Upper lobe of right lung (tissue), 1 donor: ENCODE measurements at places on chromosomes 12 and 14. TPM values are rescaled to one million over a fixed set of nuclear protein-coding genes. Genes with fewer than 3 reads are reported as not detected.

The NXPH4 gene
- not detected for total RNA-seq

The BCL2L14 gene
- 1.4 TPM for total RNA-seq

The GARIN6 gene
- total RNA-seq: not detected

The KRT79 gene
- 5.4 TPM for total RNA-seq

The KRT71 gene
- not detected for total RNA-seq

The PKP2 gene
- 1.9 TPM for total RNA-seq

The CLIP1 gene
- 108 TPM for total RNA-seq

The MMP17 gene
- 4.1 TPM for total RNA-seq

The HCAR1 gene
- total RNA-seq: 0.20 TPM

The TAS2R43 gene
- total RNA-seq: not detected

The LTB4R2 gene
- 6.4 TPM for total RNA-seq

GRCh38 chr12:7017870-7018349, 366 bp downstream of the LPCAT3 start:
- no peak for DNase-seq

GRCh38 chr12:60114169-60114568, 518.3 kb downstream of the SLC16A7 start:
- DNase-seq: no peak

DNA sequence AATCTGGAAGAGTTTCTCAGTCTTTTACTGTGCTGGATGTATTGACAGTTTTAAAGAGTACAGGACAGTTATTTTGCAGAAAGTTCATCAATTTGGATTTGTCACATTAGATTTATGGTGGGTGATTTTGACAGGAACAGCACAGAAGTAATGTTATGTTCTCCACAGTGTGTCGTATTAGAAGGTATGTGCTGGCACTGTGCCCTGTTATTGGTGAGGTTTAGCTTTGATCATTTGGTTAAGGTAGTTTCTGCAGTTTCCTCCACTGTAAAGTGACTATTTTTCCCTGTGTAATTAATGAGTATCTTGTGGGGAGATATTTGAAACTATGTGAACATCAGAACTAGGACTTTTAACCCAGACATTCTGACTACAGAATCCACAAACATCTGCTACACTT, 308.5 kb upstream of the TBX3 start:
- DNase-seq: no peak

GRCh38 chr12:82852529-82852928, 165.8 kb downstream of the TMTC2 start:
- no peak for DNase-seq

DNA sequence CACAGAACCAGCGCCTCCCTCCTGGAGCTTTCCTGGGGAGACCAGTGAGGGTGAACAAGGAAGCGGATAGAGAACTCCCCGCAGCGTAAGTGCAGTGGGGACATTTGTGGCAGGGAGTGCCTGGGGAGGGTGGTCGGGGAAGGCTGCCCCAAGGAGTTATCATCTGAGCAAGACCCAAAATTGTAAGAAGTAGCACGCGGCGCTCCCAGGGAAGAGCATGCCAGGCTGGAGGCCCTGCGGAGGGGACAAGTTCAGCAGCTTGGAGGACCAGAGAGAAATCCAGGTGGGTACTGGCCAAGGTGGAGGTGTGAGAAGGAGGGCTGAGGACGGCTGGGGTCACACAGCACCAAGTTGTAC, 46.2 kb upstream of the RIMBP2 start:
- no peak for DNase-seq

- DNase-seq: no peak
Observed at GRCh38 chr14:104517867-104518266, 61.7 kb upstream of the C14orf180 start.

DNA sequence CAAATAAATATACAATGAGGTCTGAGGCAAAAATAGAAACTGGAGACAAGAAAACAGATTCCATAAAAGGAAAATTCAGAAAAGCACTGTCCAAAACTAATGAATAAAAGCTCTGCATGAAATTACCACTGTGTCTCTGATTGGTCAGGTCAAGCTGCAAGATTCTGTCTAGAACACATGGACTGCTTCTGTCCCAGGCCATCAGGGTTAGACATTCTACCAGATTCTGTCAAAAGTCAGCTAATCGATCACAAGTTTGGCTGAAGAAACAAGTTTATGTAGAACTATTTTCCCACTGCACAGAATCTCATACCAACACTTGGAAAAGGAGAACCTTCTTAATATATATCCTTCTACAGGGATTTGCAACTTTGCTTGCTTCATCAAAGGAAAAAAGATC, 223.0 kb downstream of the ITPR2 start:
- no peak for DNase-seq

DNA sequence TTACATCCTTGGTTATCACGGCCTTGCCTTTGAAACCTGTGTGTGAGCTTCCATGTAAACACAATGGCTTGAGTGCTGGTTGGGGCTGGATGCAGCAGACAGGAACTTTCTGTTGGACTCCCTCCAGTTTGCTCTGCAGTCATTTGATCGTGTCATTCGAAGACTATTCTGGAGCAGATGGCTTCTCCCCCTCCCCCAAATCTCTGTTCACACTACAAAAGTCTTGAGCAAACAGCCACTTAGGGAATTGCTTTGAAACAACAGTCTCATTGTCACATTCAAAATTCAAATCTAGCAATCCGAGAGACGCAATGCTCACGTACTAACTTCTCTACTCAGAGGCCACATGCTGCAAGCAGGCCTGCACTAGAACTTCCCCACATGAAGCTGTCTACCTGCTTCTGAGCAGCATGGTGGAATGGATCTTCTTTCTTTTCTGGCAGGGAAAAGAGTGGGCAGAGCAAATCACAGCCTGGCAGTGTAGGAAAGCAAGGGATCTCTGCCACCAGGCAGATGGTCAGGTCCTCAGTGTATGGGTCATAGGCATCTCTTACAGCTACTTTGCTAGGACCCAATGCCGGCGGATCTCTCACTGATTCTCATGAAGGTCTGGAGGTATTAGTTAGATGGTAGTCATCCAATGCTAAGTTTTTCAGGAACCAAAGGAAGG, 214.2 kb downstream of the PPM1H start:
- no peak for DNase-seq

GRCh38 chr12:100267603-100268281, 765 bp downstream of the SCYL2 start:
- DNase-seq: no peak

DNA sequence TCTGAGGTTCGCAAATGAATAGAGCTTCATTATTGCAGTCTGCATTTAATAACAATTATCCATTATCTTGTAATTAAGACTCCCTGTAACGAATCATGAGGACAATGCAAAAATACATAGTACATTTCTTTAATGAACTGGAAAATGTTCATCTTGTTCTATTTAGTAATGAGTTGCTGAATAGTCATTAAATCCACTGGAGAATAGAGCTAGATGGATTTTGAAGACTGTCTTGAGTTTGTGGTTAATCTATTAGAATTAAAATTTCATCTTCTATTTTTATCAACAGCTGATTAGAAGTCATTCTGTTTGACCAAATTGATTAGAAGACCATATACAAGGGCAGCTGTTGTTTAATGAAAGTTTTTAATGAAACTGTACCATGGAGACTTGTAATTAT, 107.2 kb downstream of the DERA start:
- DNase-seq: no peak

DNA sequence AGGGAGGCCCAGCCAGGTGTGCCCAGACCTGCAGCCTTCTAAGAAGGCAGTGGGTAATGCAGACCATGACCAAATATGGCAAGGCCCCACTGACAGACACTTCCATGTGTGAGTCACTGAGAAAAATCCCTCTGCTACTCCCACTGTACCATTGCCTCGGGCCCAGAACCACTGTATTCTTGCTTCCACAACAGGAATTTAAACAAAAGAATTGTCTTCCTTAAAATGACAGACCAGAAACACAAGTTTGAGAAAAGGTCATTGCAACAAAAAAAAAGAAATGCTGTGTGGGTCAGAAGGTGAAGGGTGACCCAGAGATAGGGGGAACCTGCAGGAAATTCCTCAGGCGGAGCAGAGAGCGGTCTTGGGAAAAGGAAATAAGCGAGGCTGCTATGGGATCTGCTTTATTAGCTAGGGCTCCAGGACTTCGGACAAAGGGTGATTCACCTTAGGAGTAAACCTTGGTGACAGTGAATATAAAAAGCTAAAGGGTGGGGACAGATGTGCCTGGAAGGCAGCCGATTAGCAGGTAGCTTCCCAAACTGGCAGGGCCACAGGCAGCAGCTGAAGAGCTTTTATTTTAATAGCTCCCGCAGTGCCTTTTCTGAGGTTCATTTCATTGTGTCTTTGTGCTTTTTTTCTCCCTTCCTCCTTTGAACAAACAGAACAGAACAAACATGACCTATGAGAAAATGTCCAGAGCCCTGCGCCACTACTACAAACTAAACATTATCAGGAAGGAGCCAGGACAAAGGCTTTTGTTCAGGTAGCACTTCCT, 185.3 kb upstream of the BCL2L14 start:
- DNase-seq: no peak

DNA sequence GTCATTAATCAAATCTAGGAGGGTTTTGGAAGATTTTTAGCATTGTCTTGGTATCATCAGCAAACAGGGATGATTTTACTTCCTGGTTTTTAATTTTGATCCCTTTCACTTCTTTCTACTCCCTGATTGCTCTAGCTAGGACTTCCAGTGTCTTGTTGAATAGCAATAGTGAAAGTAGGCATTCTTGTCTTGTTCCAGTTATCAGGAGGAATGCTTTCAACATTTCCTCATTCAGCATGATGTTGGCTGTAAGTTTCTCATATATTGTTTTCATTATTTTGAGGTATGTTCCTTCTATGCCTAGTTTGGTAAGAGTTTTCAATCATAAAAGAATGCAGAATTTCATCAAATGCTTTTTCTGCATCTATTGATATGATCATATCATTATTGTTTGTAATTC, 244.2 kb upstream of the CLEC14A start:
- no peak for DNase-seq

DNA sequence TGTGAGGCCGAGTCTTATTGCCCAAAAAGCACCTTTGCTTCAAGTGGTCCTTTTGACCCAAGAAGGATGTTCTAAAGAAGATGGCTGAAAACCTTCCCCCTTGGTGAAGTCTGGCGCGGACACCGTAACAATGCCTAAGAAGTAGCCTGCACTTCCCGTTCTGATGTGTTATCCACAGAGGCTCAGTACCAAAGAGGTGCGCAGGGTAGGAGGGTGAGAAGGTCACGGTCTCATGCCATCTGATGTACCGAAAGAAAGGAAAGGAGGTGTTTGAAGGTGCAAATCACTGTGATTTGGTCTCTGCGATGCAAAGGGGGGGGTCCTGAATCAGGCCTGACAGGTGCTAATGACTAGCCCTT, 9.9 kb downstream of the PEBP1 start:
- DNase-seq: no peak

DNA sequence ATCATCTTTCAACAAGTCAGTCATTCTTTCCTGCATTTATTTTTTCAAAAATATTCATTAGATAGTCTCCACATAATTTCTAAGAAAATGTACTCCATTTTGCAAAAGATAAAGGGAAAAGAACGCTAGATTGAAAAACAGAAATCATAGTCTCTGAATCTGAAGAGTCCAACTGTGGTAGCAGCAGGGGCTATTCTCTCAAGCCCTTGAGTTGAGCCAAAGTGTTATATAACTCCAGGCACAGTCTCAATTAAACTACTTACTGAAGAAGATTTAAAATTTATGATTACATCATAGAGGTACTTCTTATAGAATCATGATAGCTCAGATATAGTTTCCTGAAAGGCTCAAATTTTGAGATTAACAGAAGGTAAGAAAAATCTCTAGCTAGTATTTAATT, 5.8 kb downstream of the LDHB start:
- no peak for DNase-seq
